Endothelial cell of umbilical vein (primary cell): ENCODE measurements at places on chromosomes 11 and 22. TPM values are rescaled to one million over a fixed set of nuclear protein-coding genes. Genes with fewer than 3 reads are reported as not detected.

DNA sequence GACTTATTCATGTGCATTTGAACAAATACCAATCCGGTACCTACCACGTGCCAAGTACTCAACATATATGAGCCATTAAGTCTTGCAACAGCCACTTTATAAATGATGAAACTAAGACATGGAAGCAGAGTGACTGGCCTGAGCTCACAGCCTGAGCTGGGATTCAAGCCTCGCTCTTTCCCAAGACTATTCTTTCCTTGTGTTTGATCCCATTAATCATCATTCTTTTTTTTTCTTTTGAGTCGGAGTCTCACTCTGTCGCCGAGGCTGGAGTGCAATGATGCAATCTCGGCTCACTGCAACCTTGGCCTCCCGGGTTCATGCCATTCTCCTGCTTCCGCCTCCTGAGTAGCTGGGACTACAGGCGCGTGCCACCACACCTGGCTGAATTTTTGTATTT is 119.3 kb downstream of the ABTB2 start:
- no peak for DNase-seq

DNA sequence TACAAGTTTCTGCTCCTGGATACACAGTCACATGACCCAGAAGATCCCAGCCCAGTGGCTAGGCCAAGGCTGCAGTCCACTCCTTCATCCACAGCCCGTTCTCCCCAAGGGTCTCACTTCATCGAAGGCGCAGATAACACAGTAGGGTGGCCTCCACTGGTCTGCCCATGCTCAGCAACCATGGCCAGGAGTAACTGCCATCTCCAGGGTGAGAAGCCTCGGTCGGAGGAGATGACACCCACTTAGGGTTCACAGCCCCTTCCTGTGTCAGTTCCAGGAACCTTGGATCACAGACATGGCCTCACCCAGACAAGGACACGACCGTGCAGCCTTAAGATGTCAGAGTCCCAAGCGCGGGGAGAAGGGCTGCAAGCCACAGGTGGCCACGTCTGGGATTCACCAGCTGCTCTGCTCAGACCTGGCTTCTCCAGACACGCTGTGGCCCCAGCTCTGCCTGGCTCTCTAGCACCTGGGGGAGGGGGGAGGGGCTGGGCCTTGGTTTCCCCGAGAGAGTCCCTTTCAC is 2.6 kb downstream of the BET1L start:
- no peak for DNase-seq

DNA sequence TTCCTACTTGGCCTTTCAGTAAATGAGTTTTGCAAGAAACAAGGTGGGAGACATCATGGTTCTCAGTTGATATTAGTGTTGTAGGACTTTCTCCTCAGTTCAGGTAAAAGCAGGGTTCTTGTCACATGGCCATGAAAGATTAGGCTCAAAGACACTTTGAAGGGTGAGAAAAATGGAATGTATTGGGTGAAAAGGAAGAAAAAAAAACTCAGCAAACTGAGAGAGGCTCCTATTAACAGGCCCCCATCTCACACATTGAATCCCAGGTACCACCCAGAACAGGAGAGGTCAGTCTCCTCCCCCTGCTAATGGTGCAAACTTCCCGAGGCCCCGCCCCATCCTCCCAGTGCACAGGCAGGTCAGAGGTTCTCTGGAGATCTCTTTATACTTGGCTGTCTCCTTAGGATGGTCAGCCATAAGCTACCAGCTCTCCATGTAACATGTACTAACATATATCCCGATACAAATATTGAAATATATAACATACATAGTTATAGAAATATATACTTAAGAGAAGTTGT is 62.2 kb downstream of the MICAL2 start:
- no peak for DNase-seq

Gene KDELR3
- 28.6 and 40.2 TPM in 2 replicates for total RNA-seq

Gene ST13
- total RNA-seq: 249 and 250 TPM in 2 replicates

Gene TTC17
- 55.7 and 66.8 TPM in 2 replicates for total RNA-seq

Gene CEP126
- 5.8 and 9.1 TPM in 2 replicates for total RNA-seq

Gene MFRP
- not detected in 2 replicates for total RNA-seq

Gene SLC5A1
- total RNA-seq: not detected in 2 replicates

GRCh38 chr22:31611061-31611760 is 50.8 kb downstream of the PISD start:
- peak; percentile 32 for DNase-seq

DNA sequence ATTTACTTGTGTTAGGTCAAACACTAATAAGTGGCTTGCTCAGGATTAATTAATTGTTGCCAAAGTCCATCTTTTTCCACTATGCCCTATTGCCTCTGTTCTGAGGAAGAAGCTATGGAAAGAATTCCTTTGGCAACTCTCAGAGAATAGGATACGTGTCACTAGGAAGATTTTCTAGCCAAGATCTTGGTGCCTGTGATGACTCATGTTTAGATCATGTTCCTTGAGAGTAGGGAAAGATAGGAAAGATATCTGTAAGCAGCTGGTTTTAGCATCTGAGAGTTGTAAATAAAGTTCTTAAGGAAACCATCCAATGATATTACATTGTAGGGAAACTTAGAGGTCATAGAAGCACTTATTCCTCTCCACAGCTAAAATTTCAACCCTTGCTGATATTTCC is 15.7 kb downstream of the SLN start:
- DNase-seq: peak; percentile 90

Gene DEUP1
- not detected in 2 replicates for total RNA-seq

GRCh38 chr22:44191036-44191454 is 10.3 kb downstream of the PARVG start:
- no peak for DNase-seq

Gene SCGB1D2
- not detected in 2 replicates for total RNA-seq

DNA sequence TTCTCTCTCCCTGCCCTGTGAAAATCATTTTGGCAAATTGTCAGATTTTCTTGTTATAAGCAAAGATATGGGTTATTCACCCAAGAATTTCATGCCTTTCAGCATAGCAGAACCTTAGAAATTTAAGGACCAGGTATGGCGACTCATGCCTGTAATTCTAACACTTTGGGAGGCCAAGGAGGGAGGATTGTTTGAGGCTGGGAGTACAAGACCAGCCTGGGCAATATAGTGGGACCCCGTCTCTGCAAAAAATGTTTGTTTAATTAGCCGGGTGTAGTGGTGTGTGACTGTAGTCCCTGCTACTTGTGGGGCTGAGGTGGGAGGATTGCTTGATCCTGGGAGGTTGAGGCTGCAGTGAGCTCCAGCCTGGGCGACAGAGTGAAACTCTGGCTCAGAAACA is 27.6 kb downstream of the APLP2 start:
- no peak for DNase-seq

Gene OTOG
- total RNA-seq: not detected in 2 replicates

GRCh38 chr22:38304526-38304925 is 12.7 kb downstream of the CSNK1E start:
- no peak for DNase-seq

DNA sequence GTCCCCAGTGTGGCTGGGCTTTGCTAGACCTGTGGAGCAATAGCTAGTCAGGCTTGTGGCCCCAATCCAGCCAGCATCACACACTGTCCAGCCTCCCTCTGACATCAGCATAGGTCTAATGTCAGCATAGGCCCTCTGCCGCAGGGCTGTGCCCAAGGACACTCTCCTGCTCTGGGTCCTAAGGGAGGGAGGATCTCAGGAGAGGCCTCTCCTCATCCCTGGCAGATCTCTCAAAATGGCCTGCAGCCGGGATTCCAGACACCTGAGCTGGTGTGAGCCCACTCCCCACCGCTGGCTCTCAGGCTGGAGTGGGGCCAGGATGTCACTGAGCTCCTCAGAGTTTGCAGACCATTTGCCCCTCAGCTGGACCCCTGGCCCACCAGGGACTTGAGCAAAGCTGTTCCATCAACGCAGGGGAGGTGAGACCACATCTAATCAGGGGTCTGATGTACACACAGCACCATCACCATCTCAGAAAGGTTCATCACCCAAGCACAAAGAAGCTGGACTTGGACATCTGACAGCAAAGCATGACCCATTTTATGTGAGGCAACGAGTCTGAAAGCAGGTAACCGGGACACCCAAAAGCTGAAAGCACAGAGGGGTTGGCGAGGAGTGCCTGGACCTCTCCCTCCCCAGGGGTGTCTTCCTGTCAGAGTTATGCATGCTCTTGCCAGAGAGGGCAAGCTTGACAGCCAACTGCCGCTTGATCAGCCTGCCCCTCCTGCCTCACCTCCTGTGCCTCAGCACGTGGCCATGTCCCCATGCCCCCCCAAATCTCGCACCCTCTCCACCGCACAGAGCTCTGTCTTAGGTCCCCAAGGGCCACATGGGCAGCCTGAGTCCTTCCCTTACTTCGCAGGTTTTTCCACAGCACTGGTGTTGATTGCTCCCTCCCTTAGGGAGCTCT is 69.7 kb upstream of the SEPTIN5 start:
- no peak for DNase-seq

- no peak for DNase-seq
Measured at GRCh38 chr11:127385071-127385470, 384.5 kb upstream of the KIRREL3 start.

GRCh38 chr11:96021901-96022650 is 98.2 kb upstream of the MTMR2 start:
- no peak for DNase-seq

GRCh38 chr11:66218036-66218435 is 50.4 kb upstream of the RAB1B start:
- DNase-seq: no peak
